Activated effector memory CD4-positive, alpha-beta T cell treated with Interleukin-2 at 50 U/mL for 16 hours (primary cell): ENCODE measurements at places on chromosomes 5 and 9.

- no peak for DNase-seq
These were observed 243.7 kb downstream of the HSPA4 start for GRCh38 chr5:133295520-133295919.

- no peak for DNase-seq
These were observed 16.4 kb downstream of the SH3GLB2 start for GRCh38 chr9:129011761-129012181.

GRCh38 chr5:32777222-32777621 lies 66.1 kb downstream of the NPR3 start:
- no peak for DNase-seq

GRCh38 chr9:30482499-30482898 lies 1901.9 kb upstream of the ACO1 start:
- DNase-seq = no peak

DNA sequence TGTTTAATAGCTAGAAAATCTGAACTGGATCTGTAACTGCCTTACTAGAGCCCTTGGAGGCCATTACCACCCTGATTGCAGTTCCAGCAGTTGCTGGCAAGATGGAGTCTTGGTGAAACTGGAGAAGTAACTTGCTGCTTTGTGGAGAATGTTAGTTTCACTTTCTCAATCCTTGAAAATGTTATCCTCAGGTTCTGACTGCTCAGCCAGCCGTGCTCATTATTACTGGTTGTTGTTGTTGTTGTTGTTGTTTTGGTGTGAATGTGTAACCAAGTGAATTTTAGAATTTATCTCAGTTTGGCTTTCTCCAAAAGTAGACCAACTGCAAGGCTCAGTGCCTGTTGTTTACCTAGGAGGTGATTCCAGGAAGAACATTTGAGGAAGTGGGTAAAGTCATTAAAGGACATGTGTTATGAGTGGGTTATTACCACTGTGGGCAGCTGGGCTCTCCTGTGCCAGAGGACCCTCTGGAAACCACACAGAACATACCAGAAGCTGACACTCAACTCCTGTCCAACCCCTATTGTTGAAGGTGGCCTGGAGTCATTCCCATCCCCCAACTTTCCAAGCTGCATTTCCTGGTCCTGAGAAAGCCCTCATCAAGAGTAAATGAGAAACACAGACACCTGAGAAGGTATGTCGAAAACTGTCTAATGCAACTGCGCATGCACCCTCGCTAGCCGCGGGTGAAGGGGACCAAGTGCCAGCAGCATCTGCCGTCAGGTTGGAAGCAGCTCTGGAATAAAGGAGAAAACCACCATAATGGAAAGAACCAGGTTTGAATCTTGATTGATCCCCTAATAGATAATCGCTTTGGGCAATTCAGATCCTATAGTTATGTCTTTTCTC lies 111.6 kb downstream of the CMYA5 start:
- no peak for DNase-seq

DNA sequence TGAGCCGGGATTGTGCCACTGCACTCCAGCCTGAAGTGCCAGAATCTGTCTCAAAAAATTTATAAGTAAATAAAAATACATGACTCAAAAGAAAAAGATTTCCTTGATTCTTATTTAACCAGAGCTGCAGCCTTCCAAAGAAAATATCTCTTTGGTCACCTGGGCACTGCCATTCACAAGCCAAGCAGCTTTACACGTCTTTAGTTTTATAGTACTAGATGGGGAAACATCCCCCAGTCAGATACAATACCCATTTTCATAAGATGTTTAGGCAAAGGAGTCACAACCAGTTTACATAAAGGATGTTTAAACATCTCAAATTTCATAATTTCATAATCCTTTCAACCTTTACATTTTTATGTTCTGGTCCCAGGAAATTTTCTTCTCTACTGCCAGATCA lies 13.7 kb upstream of the OXCT1 start:
- DNase-seq = no peak

GRCh38 chr9:132873403-132873802 lies 4.7 kb downstream of the AK8 start:
- no peak for DNase-seq

- no peak for DNase-seq
These were observed 9.9 kb upstream of the B4GALT1 start for GRCh38 chr9:33177086-33177485.

DNA sequence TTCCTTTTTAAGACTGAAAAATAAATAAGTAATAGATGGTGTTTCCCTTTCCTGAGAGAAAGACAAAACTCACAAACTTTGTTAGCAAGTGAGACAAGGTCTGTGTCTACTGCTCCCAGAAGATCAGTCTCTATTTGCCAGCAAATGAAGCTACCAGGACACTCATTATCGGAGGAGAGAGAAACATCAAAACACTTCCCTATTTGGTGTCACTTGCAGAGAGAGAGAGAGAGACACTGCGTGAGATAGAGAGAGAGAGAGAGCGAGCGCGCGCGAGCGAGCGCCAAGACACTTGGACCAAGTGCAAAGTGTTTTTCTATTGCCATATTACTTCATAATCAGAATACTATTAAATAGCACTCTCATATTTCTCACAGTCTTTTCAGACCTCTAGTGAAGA lies 142.7 kb downstream of the KCNN2 start:
- no peak for DNase-seq

- DNase-seq = no peak
These were observed 1962.9 kb upstream of the CDH6 start for GRCh38 chr5:29230591-29230990.

GRCh38 chr9:94553029-94553938 lies 1.6 kb upstream of the PCAT7 start:
- no peak for DNase-seq

- DNase-seq = no peak
These were observed 22.2 kb upstream of the CFAP157 start for GRCh38 chr9:127684576-127684975.

GRCh38 chr5:6494939-6495338 lies 46.3 kb downstream of the UBE2QL1 start:
- no peak for DNase-seq

DNA sequence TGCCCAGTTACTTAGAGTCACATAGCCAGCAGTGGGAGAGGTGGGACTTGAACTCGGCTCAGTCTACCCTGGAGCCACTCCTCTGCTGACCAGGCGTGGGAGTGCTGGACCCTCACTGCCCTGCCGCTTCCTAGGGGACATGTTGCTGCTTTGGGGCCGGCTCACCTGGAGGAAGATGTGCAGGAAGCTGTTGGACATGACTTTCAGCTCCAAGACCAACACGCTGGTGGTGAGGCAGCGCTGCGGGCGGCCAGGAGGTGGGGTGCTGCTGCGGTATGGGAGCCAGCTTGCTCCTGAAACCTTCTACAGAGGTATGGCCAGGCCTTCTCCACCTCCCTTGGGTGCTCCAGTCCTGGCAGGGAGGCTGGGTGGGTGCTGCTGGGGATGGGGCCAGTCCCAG lies 3.4 kb upstream of the CACFD1 start:
- no peak for DNase-seq

- no peak for DNase-seq
These were observed 305.4 kb upstream of the MSX2 start for GRCh38 chr5:174418809-174419539.

DNA sequence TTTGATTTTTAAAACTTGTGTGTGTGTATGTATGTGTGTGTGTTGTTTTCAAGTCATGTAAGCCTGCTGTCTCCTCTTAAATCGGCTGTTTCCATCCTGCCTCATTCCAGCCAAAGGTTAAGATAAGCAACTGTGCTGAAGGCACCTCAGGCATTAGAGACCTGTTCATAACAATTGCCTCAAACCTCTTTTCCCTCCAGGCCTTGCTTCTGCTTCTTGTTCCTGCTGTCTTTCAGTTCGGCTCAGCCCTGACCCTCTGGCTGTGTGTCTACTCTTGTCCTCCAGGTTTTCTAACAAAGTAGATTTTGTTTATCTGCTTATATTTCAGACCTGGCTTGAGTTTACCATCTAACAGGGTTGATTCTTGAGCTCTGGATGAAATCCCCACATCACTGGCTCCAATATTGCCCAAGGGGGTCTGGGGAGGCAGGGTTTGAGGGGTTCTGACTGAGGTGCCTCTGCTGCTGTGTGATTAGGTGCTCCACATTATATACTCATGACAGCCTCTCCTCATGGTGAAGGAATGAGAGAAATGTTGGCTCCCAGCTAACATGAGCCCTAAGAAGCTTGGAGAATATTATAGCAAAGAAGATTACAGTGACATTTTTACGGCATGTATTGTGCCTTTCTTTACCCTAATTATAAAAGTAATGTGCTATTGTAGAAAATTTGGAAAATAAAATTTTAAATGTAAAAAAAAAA lies 229.7 kb upstream of the PIK3R1 start:
- DNase-seq = no peak

- DNase-seq = no peak
These were observed 1.6 kb downstream of the DNLZ start for GRCh38 chr9:136361754-136362449.
